ENCODE measurements at places on chromosomes 6 and 20.

GRCh38 chr6:15715851-15716250, 53.0 kb upstream of the DTNBP1 start:
- no peak for DNase-seq

- no peak for DNase-seq
Observed at GRCh38 chr20:50470264-50470858, 39.8 kb upstream of the PTPN1 start.

GRCh38 chr6:89413006-89413400, 930 bp upstream of the RRAGD start:
- DNase-seq = no peak

DNA sequence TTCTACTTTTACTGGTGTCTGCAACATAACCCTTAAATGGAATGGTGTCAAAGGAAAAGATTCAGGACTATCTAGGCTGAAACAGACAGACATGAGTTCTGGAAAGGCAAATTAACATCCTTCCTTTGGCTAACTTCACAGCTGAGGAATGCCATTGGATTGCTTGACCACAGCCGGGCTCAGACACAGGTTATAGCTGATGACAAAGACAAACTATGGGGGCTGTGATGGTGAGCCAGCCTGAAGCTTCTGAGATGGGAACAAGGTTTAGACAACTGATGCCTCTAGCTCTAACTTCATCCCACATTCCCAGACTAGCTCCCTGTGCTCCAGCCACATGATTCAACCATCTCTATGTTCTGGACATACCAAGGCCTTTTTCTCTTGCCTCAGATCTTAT, 15.3 kb downstream of the POLR1C start:
- no peak for DNase-seq

DNA sequence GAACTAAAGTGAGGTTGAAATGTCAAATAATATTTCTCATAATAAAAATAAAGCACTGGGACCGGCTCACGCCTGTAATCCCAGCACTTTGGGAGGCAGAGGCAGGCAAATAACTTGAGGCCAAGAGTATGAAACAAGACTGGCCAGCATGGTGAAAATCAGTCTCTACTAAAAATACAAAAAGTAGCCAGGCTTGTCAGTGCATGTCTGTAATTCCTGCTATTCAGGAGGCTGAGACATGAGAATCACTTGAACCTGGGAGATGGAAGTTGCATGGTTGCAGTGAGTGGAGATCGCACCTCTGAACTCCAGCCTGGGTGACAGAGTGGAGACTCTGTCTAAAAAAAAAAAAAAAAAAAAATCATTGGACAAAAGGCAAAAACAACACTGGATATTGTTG, 38.4 kb upstream of the RSPO3 start:
- no peak for DNase-seq

GRCh38 chr6:6058054-6058444, 51.3 kb upstream of the NRN1 start:
- no peak for DNase-seq

- no peak for DNase-seq
Observed at GRCh38 chr20:43458422-43458924, 777 bp downstream of the SRSF6 start.

- peak; percentile 40 for DNase-seq
Observed at GRCh38 chr20:50589548-50590347, 79.6 kb downstream of the PTPN1 start.

DNA sequence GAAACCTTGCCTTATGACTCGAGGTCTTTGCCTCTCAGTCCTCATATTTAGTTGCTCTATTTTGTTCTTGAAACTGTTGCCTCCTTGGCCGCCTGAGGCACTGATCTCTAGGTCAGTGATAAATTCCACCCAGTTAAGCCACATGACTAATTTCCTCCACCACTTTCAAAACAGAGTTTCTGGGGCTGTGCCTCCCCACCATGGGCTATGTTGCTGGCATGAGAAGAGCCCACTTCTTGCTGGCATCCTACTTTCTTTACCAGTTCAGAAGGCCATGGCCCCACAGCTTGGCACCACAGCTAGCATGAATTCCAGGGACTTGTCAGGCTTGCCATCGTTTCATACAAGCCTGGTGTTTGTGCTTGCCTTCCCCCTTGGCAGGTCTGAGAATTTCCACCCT, 361.4 kb upstream of the JAG1 start:
- DNase-seq = no peak

DNA sequence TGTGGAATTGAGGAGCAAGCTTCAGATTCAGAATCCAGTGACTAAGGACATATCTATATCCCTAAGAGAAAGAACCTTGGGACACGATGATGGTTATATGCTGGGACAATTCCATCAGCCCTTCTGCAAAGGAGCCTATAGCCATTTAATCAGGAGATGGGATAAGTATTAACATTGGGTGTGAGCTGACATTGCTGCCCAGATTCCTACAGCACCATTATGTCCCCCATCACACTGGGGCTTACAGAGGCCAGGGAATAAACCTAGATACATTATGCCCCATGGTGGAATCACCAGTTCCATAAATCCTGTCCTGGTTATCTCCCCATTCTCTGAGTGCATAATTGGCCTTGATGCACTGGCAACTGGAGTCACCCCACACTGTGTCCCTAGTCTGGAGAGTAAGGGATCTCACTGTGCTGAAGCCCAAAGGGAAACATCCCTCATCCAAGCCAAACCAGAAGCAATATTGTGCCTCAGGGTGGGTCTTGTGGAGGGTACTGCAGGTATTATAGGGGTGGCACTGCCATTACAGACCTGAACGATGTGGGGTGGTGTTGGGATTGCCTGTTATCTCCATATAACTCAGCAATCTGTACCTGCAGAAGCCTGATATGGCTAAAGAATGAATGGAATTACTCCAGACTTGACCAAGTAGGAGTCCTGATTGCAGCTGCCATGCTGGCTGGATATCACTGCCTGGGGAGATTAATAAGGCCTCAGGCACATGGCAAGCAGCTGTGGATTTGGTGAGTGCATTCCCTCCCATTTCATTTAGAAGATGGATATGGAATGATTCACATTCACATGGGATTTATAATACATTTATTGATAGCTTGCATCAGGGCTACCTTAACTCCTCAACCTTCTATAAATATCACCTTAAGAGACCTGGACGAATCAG, 5.0 kb downstream of the HLA-A start:
- no peak for DNase-seq

- no peak for DNase-seq
Observed at GRCh38 chr20:51889466-51889865, 87.1 kb upstream of the SALL4 start.

DNA sequence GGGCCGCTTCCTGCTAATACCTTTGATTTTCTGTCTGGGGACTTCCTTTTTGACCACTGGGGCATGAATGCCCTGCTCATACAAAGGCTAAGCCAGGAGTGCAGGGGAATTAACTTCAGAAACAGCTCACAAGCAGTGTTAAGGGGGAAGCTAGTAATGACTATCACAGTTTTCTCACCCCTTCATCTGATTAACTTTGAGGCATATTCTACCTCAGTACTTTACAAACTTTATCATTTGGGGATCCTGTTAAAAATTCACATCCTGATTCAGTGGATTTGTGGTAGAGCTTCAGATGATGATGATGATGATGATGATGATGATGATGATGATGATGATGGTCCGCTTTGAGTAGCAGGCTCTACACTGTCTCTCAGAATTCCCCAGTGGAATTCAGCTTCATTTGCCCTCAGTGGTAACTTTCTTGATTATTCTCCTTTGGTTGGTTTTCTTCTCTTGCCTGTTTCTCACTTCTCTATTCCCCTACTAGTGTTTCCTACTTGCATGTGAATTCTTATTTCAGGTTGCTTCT, 78.4 kb upstream of the TMEM170B start:
- no peak for DNase-seq

DNA sequence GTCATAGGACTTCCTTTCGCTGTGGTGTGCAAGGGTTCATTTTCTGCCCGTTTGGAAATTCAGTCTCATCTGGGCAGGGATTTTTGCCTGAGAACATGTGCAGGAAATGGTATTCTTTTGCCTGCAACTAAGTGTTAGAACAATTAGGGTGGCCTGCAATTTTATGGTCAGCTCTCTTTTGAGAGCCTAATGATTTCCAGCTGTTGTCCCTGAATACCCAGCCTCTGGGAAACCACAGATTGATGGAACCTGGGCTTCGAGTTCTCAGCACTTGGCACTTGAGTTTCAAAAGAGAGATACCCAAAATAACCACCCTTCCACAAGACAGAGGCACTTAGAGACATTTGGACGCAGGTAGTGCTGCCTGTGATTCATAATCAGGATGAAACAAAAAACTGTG, 217.2 kb upstream of the FOXA2 start:
- DNase-seq = no peak

GRCh38 chr6:15449011-15449410, 203.1 kb downstream of the JARID2 start:
- DNase-seq = peak; percentile 84

- DNase-seq = no peak
Observed at GRCh38 chr6:156150391-156150790, 626.8 kb upstream of the ARID1B start.

DNA sequence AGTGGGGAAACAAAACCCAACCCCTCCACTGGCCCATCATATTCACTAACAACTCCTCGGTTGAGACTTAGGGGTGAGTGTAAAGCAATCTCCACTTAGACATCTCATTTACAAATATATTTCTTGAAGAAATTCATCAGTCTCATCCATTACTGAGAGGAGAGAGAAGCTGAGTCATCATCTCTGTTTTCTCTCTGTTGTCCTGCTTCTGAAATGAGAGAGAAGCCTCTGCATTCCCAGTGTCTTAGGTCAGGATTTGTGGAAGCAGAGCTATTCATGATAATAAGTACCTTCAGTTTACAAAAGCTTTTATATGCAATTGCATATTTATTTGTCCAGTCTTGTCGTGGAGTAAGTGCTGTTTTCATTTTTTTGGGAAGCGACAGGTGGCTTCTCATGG, 879 bp downstream of the MEP1A start:
- DNase-seq = no peak

GRCh38 chr6:71229477-71229876, 59.1 kb upstream of the OGFRL1 start:
- no peak for DNase-seq

DNA sequence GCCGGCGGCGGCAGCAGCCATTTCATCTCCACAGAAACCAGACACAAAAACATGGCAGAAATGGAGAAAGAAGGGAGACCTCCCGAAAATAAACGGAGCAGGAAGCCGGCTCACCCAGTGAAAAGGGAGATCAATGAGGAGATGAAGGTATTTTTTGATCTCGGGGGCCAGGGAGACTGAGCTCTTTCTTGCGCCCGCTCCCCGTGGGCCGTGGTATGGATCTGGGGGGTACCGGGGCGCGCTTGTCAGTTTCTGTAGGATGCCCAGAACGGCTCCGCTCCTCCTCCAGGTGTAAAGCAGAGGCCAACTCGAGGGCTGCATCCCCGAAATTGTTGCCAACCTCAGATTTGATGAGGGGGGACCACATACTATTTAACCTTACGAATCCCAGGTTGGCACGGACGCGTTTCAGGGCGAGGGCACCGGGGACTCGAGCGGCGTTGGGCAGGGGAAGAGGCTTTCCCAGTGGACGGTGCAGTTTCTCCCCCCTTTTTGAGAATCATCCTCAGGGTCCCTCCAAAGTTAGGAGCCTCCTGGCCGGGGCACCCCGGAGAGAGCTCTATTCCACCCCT, 735 bp downstream of the SOBP start:
- DNase-seq = no peak

- DNase-seq = no peak
Observed at GRCh38 chr6:156281266-156281665, 495.9 kb upstream of the ARID1B start.

GRCh38 chr6:147973806-147974205, 368.8 kb upstream of the SASH1 start:
- no peak for DNase-seq

DNA sequence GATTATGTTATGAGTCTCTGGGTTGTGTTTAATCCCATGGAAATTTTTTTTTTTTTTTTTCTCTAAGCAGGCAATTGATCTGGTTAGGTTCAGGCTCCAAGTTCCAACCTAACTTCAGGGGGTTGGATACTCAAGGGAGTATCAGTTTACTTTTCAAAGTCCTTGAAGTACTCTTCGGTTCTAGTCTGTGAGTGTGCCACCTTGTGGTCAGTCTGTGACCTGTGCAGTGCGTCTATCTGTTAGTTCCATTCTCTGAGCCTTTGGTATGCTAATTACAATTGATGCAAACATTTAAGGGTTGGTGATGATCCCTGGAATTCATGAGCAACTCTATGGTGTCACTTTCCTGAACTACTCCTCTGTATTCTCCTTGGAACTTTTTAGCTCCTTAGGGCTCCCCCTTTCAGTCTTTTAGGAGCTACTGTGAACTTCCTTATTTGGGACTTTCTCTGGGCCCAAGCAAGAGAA, 342.0 kb downstream of the SOX4 start:
- DNase-seq = no peak

- no peak for DNase-seq
Observed at GRCh38 chr6:108942556-108943492, 94.6 kb downstream of the ARMC2 start.

All from foreskin melanocyte (primary cell).